ENCODE measurements at places on chromosomes 2 and 18.
A peak's percentile ranks its signal among the peaks of the same experiment; 100 is the strongest.

DNA sequence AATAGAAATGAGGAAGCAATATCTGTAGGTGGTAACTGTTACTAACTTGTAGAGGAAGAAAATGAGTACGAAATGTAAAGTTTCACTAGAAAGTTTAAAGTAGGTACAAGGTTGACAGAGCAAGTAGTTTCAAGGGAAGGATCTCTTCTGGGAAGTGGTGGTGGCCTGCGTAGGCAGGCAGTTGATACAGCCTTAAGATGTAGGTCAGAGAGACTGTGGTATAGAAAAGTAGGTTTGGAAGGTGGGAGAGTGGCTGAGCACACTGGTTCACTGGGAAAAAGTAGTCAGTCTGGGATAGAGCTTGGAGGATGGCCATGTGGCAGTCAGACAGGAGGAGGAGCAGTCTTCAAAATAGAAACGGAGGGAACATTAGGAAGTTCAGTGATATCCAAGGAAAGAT lies 23.5 kb downstream of the KDM3A start:
- DNase-seq: no peak

- DNase-seq: no peak
Observed at GRCh38 chr18:75010278-75010677, 198.7 kb downstream of the PTGR3 start.

- DNase-seq: no peak
Observed at GRCh38 chr2:189348369-189348768, 92.9 kb upstream of the WDR75 start.

GRCh38 chr2:887639-888038 lies 63.0 kb upstream of the SNTG2 start:
- no peak for DNase-seq

GRCh38 chr2:69770193-69770702 lies 28.3 kb downstream of the ANXA4 start:
- peak; percentile 89 for DNase-seq

GRCh38 chr2:88707003-88707402 lies 15.5 kb downstream of the RPIA start:
- no peak for DNase-seq

GRCh38 chr2:2075875-2076529 lies 255.1 kb downstream of the MYT1L start:
- no peak for DNase-seq

- no peak for DNase-seq
Observed at GRCh38 chr18:45775743-45776142, 49.7 kb upstream of the SIGLEC15 start.

- peak; percentile 64 for DNase-seq
Observed at GRCh38 chr2:177753682-177754491, 318.7 kb downstream of the PDE11A start.

- DNase-seq: no peak
Observed at GRCh38 chr18:48376406-48376805, 32.8 kb downstream of the ZBTB7C start.

GRCh38 chr2:45904267-45904945 lies 252.9 kb downstream of the PRKCE start:
- peak; percentile 74 for DNase-seq

- no peak for DNase-seq
Observed at GRCh38 chr2:71250935-71251334, 24.0 kb upstream of the PAIP2B start.
